ENCODE measurements at places on chromosomes 12 and 14.

DNA sequence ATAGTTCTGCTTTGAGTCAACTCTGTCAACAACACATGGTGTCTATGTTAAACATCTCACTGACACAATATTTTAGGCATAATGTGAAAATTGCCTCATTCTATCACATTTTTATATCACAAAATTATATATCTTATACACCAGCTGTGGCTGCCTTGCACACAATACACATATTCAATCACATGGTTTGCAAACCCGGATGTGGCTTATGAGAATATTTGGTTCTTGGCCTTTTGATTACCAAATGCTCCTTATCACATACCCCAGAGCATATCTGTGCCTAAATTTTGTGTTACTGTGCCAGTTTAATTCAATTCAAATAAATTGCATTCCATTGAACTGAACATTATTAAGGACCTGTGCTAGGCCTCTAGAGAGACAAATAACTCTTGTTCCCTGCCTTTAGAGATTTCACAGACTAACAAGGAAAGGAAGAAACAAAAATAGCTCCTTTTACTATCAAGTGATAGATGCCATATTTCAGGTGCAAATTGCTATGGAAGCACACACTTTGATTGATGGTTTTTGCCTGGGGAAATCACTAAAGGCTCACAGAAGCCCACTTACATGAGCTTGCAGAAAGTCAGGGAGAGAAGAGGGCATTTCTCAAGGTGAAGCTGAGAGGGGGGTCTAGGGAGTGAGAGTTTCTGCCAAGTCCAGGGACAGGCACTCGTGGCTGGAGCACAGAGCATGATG, 63.4 kb downstream of the PPP1R36 start:
- no peak for DNase-seq

GRCh38 chr12:80032946-80033345, 66.4 kb upstream of the OTOGL start:
- DNase-seq = no peak

DNA sequence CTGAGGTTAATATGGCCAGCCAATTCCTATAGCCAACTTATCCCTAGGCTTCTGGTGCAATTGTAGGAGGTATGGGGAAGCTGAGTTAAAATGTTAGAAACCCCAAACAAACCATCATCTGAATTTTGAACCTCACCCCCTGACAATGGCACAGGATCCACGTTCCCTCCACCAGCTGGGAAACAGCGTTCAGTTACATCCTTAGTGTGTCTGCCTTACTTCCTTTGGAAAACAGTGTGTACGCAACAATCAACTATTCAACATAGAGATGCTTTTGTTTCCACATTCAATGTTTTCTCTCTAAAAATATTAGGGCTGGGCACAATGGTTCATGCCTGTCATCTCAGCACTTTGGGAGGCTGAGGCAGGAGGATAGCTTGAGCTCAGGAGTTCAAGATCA, 203.4 kb downstream of the TTC7B start:
- DNase-seq = no peak

GRCh38 chr12:120997448-120997847, 18.8 kb downstream of the C12orf43 start:
- DNase-seq = no peak

DNA sequence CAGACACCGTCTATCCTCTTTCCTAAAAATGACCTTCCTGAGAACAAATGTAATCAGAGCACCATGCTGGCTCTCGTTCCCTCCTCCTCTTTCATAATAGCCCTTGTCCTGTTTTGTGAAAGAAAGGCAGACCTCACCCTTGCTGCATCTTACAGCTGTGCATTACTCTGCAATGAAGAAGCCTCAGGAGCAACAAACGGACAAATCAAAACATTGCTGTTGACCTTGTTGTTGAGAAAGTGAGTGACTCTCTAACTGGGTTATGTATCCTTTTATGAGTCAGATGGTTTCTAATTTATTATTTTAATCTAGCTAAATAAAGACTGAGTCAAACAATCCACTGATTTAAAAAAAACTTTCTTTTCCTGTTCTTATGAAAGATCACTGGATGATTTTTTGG, 180.9 kb downstream of the RPS29 start:
- DNase-seq = peak; percentile 80

GRCh38 chr14:84783511-84783910, 746.4 kb upstream of the FLRT2 start:
- DNase-seq = peak; percentile 12

Measured in choroid plexus epithelial cell (primary cell).